ENCODE measurements at places on chromosomes 13 and 19.

DNA sequence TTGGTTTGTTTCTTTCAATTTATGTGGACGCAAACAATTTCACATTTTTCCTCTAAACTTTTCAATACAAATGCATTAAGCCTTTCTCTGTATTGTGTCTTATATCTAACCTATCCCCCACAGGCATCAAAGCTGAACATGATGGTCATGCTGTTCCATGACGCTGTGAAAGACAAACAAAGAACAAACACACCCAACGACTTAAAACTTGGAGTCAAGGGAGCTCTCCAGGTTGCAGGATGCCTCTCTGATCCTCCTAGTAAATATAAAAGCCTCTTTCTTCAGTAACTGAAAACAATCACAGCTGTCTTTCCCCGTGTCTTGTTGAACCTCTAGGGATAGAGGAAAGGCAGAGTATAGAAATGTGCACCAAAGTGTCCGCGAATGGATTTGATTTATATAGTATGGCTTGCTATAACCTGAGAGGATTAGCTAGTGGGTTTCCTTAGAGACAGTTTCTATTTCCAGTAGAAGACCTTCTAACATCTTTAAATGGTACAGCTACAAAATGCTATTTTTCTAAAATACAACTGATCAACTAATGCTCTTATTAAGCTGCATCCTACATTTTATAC lies 43.1 kb downstream of the PCDH9 start:
- no peak for DNase-seq

DNA sequence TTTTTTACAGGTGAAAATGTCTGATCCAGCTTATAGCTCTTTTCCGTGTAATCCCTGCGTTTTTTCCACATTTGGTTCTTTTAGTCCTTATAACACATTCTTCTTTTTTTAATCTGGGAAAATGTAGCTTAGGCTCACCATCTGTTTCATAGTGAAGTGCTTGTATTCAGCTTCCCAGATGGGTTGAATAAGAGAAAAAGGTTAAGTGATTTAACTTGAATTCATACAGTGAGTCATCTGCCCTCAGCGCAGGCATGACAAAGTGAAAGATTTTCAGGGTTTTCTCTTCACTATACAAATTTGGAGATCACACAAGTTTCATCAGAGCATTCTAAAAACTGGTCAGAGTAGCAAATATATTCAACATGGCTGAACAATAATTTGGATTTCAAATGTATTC lies 224.8 kb downstream of the SPRY2 start:
- no peak for DNase-seq

GRCh38 chr13:81388400-81388799 lies 1047.5 kb upstream of the SPRY2 start:
- DNase-seq = no peak

- peak; percentile 1 for DNase-seq
These were observed 814 bp downstream of the ZNF480 start for GRCh38 chr19:52297601-52298364.

- no peak for DNase-seq
These were observed 213.5 kb downstream of the DIAPH3 start for GRCh38 chr13:59950266-59950665.

DNA sequence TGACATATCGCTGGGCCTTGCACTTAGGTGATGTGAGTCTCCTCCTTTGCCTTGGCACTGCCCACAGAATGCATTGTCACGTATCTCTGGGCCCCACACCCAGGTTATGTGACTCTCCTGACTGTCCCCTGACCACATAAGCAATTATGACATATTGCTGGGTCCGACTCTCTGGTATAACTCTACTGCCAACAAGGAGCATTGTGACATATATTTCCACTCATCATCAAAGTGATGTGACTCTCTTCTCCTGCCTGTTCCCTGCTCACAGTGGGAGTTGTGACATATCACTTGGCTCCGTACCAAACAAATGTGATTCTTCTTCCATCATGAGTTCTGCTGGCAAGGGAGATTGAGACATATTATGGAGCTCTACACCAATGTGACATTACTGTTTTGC lies 15.4 kb upstream of the ZNF681 start:
- no peak for DNase-seq

GRCh38 chr19:23118400-23118799 lies 1.6 kb downstream of the ZNF730 start:
- DNase-seq = no peak

DNA sequence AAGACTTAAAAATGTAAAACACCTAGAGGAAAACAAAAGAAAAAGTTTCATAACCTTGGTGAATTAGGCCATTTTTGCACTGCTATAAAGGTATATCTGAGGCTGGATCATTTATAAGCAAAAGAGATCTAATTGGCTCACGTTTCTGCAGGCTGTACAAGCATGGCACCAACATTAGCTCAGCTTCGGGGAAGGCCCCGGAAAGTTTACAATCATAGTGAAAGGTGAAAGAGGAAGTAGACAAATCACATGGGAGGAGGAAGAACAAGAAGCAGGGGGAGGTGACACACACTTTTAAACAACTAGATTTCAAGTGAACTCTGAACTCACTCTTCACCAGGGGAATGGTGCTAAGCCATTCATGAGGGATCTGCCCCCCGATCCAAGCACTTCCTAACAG lies 1358.5 kb upstream of the PCDH9 start:
- DNase-seq = no peak

GRCh38 chr13:33536601-33537000 lies 251.0 kb upstream of the STARD13 start:
- DNase-seq = no peak

- DNase-seq = peak; percentile 26
These were observed 59.9 kb downstream of the LIG4 start for GRCh38 chr13:108155185-108156106.

DNA sequence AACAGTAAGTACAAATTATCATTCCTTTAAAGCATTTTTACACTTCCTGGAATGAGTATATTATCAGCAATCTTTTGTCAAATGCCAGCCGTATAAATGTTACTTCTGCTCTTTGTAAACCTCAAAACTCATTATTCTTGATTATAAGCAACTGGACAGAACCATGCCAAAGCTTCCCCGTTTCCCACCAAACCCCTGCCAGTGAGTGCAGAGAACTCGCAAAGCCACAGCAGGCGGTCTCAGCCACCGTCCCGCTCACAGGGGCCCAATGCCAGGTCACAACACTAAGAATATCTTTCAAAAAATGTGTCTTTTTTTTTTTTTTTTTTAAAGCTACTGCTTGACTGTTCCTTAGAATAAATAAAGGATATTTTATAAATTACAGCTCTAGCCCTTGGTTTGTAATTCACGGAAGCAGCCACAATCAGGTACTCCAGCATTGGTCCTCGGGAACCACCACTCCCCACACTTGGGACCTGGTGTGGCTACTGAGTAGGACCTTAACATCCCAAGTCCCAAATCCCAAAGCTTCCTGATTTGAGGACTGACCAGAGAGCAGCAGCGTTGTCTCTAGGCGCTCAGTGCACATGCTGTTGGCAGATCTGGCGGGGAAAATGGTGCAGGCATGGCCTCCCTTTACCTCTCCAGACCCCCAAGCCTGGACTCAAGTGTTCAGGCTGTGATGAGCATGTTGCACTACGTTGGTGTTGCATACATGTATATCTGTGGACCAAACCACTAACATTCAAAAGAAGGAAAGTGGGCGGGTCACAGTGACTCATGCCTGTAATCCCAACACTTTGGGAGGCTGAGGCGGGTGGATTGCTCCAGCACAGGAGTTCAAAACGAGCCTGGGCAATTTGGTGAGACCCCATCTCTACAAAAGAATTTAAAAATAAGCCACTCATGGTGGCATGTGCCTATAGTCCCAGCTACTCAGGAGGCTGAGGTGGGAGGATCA lies 19.0 kb downstream of the KCTD15 start:
- no peak for DNase-seq

GRCh38 chr13:70890289-70890688 lies 782.0 kb upstream of the KLHL1 start:
- DNase-seq = no peak

DNA sequence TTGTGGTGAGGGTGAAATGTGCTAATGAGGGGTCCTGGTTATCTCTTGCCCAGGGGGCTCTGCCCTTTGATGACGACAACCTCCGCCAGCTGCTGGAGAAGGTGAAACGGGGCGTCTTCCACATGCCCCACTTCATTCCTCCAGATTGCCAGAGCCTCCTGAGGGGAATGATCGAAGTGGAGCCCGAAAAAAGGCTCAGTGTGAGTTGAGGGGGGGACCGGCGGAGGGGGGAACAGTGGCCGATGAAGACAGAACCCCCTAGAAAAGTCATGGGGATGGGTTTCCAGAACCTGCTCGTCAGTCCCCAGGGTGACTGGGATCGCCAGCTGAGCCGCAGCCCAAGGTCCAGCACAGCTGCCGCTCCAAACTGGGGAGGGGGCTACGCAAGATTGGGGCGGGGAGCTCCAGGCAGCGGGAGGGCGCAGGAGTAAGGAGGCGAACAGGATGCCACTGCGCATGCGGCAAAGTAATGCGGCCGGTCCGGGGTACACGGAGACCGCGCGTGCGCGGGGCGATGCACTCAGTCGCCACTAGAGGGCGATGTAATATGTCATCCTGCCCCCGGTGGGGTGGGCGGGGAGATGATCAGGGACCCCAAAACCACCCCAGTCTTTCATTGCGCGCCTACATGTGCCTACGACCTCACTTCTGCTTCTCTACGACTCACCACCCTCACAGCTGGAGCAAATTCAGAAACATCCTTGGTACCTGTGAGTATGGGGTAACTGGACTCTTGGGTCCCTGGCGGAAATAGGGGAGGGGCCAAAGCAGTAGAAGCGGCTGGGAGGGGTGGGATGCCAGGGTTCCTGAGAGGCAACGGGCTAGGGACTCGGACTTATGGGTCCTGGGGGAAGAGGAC lies 17.9 kb downstream of the BRSK1 start:
- peak; percentile 72 for DNase-seq

DNA sequence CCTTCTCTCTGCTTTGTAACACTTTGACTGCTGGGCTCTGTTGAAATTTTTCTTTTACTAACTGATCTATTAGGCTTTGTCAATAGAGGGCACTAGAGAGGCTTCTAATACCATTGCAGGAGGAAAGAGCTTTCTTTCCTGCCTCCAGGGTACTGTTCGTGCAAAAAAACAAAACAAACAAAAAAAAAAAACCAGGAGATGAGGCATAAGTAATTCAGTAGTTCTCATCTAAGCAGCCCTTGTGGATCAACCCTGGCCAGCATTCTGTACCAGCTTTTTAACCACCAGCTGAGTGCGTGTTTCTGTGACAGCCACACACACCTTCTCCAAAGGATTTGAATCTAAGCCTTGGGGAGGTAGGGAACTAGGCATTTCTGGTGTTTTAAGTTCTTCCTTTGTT lies 1707.6 kb upstream of the SLC10A2 start:
- DNase-seq = peak; percentile 19

- no peak for DNase-seq
These were observed 28.4 kb downstream of the MBNL2 start for GRCh38 chr13:97250560-97250959.

- no peak for DNase-seq
These were observed 28.2 kb downstream of the KCNC3 start for GRCh38 chr19:50300814-50301606.

GRCh38 chr13:108919036-108919907 lies 289.9 kb downstream of the MYO16 start:
- DNase-seq = no peak

DNA sequence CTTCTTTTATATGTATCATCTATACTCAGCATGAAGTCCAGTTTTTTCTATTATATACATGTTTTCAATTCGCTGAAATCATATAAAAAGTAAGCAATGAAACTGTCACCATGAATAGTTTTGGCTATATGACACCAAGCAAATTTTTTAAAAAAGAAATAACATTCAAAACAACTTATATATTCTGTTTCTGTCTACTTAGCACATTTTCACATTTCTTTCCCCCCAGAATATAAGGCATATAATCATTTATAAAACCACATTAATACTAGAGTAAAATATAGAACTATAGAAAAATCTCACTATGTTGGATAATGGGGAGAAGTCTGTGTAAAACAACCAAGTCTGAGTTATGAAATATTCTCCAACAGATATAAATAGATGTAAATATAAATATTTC lies 33.1 kb downstream of the POSTN start:
- no peak for DNase-seq

All from right renal pelvis (tissue), 4 donors.